ENCODE measurements at places on chromosomes 5 and 9.

DNA sequence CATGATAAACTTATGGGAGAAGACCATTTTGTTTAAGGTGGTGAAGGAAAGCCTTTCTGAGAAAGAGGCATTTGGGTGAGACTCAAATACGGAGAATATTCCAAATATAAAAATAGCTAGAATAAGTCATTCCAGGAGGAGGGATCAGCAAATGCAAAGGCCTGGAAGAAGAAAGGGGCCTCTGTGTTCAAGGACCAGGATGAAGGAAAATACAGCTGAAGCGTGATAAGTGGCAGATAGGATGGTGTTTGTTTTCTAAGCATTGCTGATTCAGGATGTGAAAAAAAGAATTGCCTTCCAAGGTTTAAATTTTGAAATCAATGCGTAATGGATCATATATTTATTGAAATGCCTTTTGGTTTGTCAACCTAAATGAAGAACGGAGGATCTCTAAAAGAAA lies 59.4 kb upstream of the CAST start:
- no peak for DNase-seq

DNA sequence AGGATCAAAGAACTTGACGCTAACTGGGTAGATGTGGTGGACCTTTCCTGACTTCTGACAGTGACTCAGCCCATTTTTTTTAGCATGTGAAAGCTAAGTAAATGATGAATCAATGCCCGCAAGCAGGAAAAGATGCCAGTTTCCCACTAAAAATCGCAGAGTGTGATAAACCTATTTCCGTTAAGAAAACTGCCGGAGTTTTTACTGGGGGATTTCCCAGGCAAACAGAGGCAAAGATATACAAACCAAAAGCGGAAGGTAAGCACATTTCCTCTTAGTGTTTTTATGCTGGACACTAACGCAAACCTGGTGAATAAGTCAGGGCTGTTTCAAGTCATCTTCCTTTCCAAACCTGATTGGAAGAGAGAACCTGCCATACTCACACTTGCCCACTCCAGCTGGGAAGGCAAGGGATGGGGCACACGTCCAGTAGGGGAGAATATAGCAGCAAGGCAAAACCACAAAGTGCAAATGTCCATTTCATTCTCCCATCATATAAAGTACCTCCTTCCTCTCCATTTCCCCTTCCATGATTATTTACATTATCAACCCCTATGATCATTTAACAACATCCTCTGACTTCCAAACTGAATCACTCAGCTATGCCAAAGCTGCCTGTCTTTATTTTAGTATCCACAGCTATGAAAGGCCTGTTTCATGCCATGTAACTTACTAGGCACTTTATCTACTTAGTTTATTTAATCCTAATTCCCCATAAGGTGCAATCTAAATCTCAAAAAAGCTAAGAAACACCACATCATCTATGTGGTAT lies 349.7 kb upstream of the RFX3 start:
- DNase-seq: no peak

DNA sequence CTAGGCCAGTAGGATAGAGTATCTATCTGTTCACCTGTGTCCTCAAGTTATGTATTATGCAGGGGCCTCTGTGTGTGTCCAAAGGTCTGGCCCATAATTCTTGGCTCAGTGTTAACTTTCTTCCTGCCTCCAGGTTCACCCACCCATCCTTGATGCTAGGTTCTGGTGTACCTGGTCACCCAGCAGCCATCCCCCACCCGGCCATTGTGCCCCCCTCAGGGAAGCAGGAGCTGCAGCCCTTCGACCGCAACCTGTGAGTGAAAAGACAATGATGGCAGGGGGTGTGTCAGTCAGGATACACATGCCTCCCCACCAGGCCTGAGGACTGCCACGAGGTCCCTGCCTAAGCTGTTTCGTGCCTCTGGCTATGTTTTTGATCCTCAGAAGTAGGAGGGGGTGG lies 27.6 kb downstream of the TCF7 start:
- no peak for DNase-seq

GRCh38 chr5:119333421-119333851 lies 22.4 kb upstream of the TNFAIP8 start:
- no peak for DNase-seq

GRCh38 chr9:104808035-104808614 lies 44.2 kb downstream of the NIPSNAP3B start:
- DNase-seq: no peak

- DNase-seq: no peak
These were observed 196.2 kb upstream of the TUT7 start for GRCh38 chr9:86550401-86550800.

GRCh38 chr9:79196606-79197005 lies 375.2 kb upstream of the TLE4 start:
- DNase-seq: no peak

- no peak for DNase-seq
These were observed 133.5 kb downstream of the FAM114A2 start for GRCh38 chr5:153905219-153905618.

DNA sequence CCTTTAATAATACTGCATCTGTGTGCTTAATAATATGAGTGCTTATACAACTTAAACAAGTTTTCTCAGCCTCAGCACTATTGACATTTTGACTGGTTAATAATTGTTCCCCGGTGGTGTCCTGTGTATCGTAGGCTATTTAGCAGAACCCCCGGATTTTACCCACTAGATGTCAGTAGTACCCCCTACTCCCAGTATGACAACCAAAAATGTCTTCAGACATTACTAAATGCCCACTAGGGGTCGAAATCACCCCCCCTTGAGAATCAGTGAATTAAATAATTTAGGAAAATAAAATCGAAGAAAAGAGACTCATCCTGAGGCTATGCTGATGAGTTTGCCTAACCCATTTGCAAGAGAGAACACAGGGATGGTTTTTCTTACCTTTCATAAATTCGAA lies 166.3 kb downstream of the ATP10B start:
- DNase-seq: no peak

DNA sequence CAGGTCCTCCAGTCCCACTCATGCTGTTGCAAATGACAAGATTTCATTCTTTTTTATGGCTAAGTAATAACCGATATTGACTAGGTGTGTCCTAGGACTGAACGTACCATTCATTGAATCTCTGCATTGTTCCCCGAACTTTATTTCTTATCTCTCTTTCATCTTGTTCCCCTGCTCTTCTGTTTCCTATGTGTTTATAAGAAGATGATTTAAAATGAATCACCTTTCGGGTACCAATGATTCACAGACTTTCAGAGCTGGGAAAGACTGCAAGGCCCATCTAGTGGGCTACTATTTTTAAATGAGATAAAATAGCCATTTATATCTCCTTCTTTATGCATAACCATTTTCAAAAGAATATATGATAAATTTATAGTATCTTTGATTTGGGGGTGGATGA lies 133.0 kb downstream of the CDH18 start:
- DNase-seq: no peak

- DNase-seq: no peak
These were observed 6.9 kb downstream of the SLC31A1 start for GRCh38 chr9:113228130-113228665.

DNA sequence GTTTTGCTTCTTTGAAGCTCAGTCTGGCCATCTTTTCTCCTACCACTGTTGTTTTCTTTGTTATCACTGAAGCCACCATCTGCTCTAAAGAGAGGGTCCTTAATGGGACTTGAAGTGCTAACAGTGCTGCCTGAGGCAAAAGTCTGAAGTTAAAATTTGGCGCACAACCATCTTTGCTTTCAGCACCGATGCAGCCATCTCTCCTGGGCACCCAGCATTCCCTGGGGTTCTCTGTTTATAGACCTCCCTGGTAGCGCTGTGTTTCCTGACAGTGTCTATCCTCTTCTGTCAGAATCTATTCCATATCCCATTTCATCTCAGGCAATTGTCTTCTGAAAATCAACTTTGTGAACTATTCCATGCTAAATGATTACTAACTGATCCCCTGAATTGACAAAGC lies 491.5 kb upstream of the MPDZ start:
- DNase-seq: no peak

GRCh38 chr5:177123789-177124485 lies 9.6 kb upstream of the NSD1 start:
- DNase-seq: no peak

GRCh38 chr5:56350597-56351170 lies 117.6 kb upstream of the ANKRD55 start:
- no peak for DNase-seq

DNA sequence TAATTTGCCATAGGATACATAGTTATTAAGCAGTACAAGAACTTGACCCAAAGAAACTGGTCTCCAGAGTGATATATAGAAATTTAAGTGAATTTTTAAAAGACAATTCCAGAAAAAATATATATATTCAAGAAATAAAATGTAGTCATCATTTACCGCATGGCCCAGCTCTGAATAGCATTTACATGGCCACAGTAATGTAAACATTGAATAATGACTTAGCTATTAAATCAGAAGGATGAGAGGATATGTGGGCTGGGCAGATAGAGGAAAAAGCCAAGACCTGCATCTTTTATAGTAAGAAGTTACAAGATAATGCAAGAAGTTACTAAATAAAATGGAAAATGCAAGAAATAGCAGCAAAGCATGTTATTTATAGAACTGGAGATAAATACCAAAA lies 405.2 kb upstream of the WWC1 start:
- no peak for DNase-seq

GRCh38 chr5:65475336-65475735 lies 6.4 kb downstream of the ADAMTS6 start:
- DNase-seq: no peak

GRCh38 chr9:85484235-85484634 lies 257.5 kb downstream of the AGTPBP1 start:
- no peak for DNase-seq

- no peak for DNase-seq
These were observed 280.8 kb downstream of the FBXL17 start for GRCh38 chr5:108101130-108101529.

DNA sequence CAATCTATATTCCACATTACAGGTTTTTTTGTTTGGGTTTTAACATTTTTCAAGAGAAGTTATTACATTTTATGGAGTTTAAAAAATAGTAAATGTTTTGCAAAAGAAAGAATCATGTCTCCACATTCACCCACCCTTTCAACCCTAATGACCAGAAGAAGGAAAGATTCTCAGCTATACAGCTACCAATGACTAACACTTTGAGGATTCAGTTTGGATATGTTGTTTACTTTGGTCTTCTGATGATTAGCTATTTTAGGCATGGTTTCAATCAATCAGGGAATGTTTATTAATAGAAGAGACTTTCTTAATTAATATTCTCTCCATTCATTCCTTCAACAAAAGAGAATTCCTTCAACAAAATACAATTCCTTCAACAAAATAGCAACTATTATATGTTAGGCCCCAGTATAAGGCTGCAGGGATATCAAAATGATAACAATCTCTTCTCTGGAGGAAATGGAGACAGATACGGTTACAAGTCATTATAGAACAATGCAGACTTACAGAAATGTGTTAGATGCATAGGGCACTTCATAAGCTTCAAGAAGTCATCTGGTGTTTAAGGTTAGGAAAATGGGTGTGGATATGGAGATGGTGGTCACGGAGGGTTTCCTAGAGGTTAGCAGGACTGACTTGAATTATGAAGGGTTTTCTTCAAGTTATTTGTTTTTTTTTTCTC lies 9.3 kb upstream of the NR3C1 start:
- DNase-seq: no peak

GRCh38 chr9:126331964-126332748 lies 5.5 kb downstream of the MVB12B start:
- no peak for DNase-seq

- DNase-seq: no peak
These were observed 544.5 kb downstream of the CSNK1G3 start for GRCh38 chr5:124056326-124056990.
